Testis (tissue), 5 donors: ENCODE measurements at places on chromosomes 5 and 9.
A peak's percentile ranks its signal among the peaks of the same experiment; 100 is the strongest.

DNA sequence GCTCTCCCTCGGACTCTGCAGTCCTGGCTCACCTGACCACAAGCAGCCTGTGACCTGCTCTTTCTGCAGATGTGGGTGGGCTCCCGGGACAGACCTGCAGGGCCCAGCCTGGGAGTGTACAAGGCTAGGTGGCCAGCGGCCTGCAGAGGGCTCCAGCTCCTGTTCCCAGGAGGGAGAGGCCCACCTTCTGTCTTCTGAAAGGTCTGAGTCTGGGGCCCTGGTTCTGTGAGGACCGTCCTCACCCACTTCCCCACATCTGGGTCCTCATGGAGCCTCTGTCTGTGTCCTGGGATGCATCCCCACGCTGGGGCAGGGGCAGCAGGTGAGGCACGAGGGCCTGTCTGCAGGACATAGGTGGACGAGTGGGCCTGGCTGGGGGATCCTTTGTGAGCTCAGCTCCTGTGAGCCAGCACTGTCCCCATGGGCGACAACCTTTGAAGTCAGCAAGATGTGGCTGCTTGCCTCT lies 43.7 kb downstream of the PHF2 start:
- H3K4me3 ChIP-seq, result no peak overlapping the region
- no peaks in the 10 kb centered on the region for H3K27me3 ChIP-seq
- no peaks in the 10 kb centered on the region for H3K36me3 ChIP-seq
- H3K4me1 ChIP-seq, result no peaks in the 10 kb centered on the region
- no peak overlapping the region for H3K27ac ChIP-seq

DNA sequence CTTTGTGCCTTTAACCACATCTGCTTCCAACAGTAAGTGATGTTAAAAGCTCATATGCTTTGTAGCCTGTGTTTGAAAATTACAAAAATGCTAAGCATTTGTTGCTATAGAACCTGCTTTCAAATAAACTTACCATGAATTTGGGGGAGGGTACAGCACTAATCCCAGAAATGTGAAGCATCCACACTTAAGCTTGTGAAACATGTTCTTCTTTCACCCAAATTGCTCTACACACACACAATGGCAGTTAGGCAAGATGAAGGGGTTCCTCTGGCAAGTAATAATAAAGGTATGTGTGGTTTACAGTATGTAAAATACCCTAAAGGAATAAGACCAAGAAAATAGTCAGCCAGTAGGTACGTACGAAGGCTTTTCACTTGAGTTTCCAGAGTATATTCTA lies 165.6 kb downstream of the SMARCA2 start:
- DNase-seq, result no peak
- no peaks in the 10 kb centered on the region for H3K27me3 ChIP-seq
- no peaks in the 10 kb centered on the region for H3K36me3 ChIP-seq
- no peaks in the 10 kb centered on the region for H3K4me1 ChIP-seq
- no peak overlapping the region for H3K4me3 ChIP-seq

- no peak overlapping the region for H3K4me3 ChIP-seq
- no peaks in the 10 kb centered on the region for H3K27me3 ChIP-seq
- no peak for DNase-seq
- no peak overlapping the region for H3K27ac ChIP-seq
Measured at GRCh38 chr5:179275941-179276837, 69.1 kb downstream of the ADAMTS2 start.

GRCh38 chr9:127741831-127742434 lies 6.8 kb upstream of the TOR2A start:
- H3K4me1 ChIP-seq, result peaks cover 13% of the 10 kb centered on the region
- H3K36me3 ChIP-seq, result no peaks in the 10 kb centered on the region
- H3K4me3 ChIP-seq, result peak overlapping the region; percentile 31
- H3K27ac ChIP-seq, result no peak overlapping the region

- DNase-seq, result no peak
- no peaks in the 10 kb centered on the region for H3K36me3 ChIP-seq
Measured at GRCh38 chr9:974996-975739, 1.3 kb upstream of the DMRT3 start.

- no peak for DNase-seq
- no peak overlapping the region for H3K4me3 ChIP-seq
- H3K27me3 ChIP-seq, result no peaks in the 10 kb centered on the region
Measured at GRCh38 chr5:110386782-110387181, 339.7 kb downstream of the TMEM232 start.

GRCh38 chr5:155303120-155303519 lies 289.6 kb downstream of the KIF4B start:
- H3K4me1 ChIP-seq, result no peaks in the 10 kb centered on the region
- H3K27ac ChIP-seq, result no peak overlapping the region
- H3K36me3 ChIP-seq, result no peaks in the 10 kb centered on the region
- no peaks in the 10 kb centered on the region for H3K27me3 ChIP-seq

- no peaks in the 10 kb centered on the region for H3K27me3 ChIP-seq
- no peak for DNase-seq
- H3K4me1 ChIP-seq, result no peaks in the 10 kb centered on the region
- no peaks in the 10 kb centered on the region for H3K36me3 ChIP-seq
- no peak overlapping the region for H3K4me3 ChIP-seq
Measured at GRCh38 chr9:100228352-100228869, 124.3 kb downstream of the TEX10 start.

- H3K4me3 ChIP-seq, result no peak overlapping the region
- no peak for DNase-seq
- no peaks in the 10 kb centered on the region for H3K4me1 ChIP-seq
- H3K27me3 ChIP-seq, result no peaks in the 10 kb centered on the region
- H3K36me3 ChIP-seq, result no peaks in the 10 kb centered on the region
Measured at GRCh38 chr9:28774433-28775235, 1201.4 kb upstream of the C9orf72 start.

DNA sequence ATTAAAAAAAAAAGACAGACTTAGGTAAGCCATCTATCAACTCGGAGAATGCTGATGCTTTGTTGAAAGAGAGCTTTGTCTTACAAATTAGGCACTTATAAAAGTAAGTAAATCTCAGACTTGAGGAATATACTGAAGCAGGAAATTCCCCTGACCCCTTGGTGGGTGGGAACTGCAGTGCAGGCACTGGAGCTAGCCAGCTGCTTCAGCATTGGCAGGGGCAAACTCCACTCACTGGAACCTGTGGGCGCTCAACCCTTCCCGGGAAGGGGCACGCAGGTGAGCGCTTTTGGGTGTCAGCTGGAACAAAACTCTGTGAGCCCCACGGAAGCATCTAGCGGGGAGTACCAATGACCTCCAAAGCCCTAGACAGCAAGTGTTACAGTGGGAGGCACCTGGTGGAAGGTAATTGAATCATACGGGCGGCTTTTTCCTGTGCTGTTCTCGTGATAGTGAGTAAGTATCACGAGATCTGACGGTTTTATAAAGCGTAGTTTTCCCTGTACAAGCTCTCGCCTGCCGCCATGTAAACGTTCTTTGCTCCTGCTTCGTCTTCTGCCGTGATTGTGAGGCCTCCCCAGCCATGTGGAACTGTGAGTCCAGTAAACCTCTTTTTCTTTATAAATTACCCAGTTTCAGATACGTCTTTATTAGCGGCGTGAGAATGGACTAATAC lies 628.0 kb upstream of the CDH18 start:
- H3K4me1 ChIP-seq, result no peaks in the 10 kb centered on the region
- H3K27ac ChIP-seq, result no peak overlapping the region
- DNase-seq, result peak; percentile 20
- peak overlapping the region; percentile 1 for H3K4me3 ChIP-seq
- H3K27me3 ChIP-seq, result no peaks in the 10 kb centered on the region
- H3K36me3 ChIP-seq, result no peaks in the 10 kb centered on the region

DNA sequence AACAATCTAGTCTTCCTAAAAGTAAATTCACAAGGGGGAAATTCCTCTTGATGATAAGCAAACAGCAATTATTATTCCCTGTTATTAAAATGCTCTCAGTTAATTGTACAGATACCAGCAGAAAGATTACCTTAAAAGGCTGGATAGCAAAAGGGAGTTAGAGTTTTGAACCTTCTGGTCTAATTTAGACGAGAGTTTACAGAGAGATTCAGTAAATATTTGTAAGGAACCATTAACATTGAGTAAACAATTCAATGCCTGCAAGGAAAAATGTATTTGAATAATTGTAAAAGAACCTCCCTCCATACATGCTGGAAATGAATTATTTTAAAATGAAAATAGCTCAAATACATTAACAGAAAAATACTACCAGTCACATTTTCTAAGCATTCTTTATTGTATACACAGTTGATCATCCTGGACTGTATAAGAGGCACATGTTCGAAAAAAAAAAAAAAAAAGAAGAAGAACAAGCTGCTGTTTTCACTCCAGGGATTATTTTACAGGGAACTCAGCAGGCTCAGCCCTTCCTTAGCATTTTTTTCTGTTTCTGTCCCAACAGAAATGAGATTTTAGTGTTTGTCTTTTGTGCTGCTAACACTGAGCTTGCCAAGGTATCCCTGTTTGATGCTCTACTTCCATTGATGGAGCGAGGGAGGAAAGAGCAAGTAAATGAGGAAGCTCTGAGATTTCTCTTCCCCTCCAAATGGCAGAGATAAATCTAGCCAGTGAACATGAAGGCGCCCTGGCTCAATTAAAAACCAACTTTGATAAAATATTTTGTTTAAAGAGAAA lies 141.1 kb downstream of the ENC1 start:
- H3K4me3 ChIP-seq, result no peak overlapping the region
- no peaks in the 10 kb centered on the region for H3K4me1 ChIP-seq
- no peaks in the 10 kb centered on the region for H3K36me3 ChIP-seq
- H3K27ac ChIP-seq, result no peak overlapping the region

DNA sequence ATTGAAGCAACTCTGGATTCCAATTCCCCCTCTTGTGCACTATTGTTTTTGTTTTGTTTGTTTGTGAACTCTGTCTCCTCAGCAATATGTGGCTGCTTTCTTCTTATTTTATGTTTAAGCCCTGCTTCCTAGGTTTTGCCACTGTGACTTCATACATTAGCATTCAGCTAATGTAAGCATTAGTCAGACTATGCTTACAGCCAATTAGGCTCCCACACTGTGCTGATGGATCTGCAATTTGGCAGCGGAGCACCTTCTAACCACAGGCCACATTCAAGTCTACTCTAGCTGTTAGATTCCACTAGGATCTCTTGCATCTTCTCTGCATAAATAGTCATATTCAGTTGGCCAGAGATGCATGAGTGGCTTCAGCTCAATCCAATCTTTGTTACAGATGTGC lies 9.6 kb upstream of the BICD2 start:
- no peaks in the 10 kb centered on the region for H3K4me1 ChIP-seq
- DNase-seq, result no peak
- no peaks in the 10 kb centered on the region for H3K36me3 ChIP-seq
- H3K27me3 ChIP-seq, result no peaks in the 10 kb centered on the region

DNA sequence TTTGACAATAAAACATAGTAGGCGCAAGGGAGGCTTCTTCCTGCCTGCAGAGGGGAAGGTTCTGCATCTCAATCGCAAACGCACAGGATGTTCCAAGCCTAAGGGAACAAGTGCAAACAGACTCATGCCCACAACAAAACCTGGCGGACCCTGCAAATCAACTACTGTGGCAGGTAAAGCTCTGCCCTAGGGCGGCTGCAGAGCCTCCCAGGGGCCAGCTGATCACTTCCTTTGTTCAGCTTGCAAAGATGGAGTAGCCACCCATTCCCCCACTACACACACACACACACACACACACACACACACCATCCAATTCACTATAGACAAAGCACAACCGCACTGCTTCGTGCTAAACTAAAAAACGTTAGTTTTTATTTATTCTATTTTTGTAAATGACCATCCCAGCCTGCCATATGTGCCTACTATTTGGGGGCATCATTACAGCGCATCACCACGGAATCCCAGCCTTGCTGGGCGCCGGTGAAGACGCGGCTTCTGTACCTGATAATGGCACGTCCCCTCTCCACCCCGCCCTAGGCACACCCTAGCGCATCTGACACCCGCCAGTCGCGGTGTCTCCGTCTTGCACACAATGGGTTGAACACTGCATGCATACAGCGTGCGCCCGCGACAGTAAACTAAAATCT lies 57.6 kb downstream of the DPYSL3 start:
- H3K27ac ChIP-seq, result no peak overlapping the region
- no peaks in the 10 kb centered on the region for H3K27me3 ChIP-seq
- no peak for DNase-seq

DNA sequence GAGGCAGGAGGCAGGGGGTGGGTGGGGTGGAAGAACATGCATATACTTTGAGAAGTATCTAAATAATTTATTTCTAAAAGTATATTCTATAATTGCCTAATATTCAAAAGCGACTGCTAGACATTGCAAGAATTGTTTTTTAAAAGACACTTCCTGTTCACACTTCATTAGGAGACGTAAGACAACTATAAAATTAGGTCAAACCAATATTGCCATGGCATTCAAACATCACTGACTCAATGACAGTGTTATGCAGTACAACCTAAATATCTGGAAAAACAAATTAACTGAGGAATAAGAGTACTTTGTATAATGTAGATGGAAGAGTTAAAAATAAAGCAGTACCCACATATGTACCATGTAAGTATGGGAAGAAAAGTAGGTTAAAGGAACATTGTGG lies 4.5 kb downstream of the CCNH start:
- no peaks in the 10 kb centered on the region for H3K36me3 ChIP-seq
- no peaks in the 10 kb centered on the region for H3K27me3 ChIP-seq
- no peak overlapping the region for H3K27ac ChIP-seq

DNA sequence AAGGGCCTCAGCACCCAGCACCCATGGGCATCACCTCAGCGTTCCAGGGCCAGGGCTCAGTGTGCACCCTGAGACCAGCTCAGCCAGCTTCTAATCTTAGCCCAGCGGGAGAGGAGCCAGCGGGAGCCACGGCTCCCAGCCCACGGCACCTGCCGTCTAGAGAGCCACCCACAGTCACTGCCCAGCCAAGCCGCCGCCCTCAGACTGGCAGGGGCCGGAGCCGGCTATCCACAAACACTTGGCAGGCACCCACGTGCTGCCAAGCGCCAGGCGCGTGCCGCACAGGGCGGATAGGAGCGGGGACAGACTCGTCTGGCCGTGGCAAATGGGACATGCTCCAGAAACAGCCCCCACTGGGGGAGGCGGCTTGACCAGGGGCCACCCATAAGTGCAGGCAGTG lies 18.6 kb downstream of the BRD3 start:
- no peaks in the 10 kb centered on the region for H3K36me3 ChIP-seq
- H3K27me3 ChIP-seq, result no peaks in the 10 kb centered on the region
- H3K4me3 ChIP-seq, result no peak overlapping the region
- no peak overlapping the region for H3K27ac ChIP-seq
- H3K4me1 ChIP-seq, result peaks cover 8% of the 10 kb centered on the region

DNA sequence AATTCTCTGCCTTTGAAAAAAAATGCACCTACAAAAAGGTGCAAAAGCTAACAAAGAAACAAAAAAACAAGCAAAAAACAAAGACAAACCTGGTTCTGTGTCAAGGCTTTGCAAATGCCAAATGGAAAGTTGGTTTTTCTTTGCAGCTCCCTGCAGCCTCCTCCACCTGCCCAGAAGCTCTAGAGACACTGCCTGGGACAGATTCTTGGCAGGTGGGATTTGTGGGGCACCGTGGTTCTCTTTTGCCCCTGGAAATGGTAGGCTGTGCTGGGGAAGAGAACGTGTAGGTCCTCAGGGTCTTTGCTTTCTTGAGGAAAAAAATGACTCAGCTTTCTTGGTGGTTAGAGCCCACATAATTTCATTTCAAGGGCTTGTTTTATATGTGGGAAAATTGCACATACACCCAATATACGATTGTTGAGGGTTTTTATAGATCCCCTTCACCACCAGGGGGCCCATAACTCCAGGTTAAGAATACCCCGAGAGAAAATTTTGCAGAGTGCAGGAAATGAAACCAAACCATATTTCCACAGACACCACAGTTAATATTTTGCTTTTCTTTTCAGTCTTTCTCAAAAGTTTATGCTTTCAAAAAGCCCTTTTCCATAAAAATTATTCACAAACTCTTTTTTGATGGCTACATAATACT lies 58.7 kb downstream of the NXNL2 start:
- no peaks in the 10 kb centered on the region for H3K4me1 ChIP-seq
- H3K27me3 ChIP-seq, result no peaks in the 10 kb centered on the region
- peak; percentile 79 for DNase-seq
- no peak overlapping the region for H3K27ac ChIP-seq

- no peaks in the 10 kb centered on the region for H3K27me3 ChIP-seq
- no peaks in the 10 kb centered on the region for H3K4me1 ChIP-seq
- no peak overlapping the region for H3K4me3 ChIP-seq
- H3K36me3 ChIP-seq, result no peaks in the 10 kb centered on the region
- no peak overlapping the region for H3K27ac ChIP-seq
- DNase-seq, result no peak
Measured at GRCh38 chr9:5764130-5764868, 68.6 kb downstream of the ERMP1 start.
